ENCODE measurements at places on chromosomes 12 and 14.
A peak's percentile ranks its signal among the peaks of the same experiment; 100 is the strongest.

DNA sequence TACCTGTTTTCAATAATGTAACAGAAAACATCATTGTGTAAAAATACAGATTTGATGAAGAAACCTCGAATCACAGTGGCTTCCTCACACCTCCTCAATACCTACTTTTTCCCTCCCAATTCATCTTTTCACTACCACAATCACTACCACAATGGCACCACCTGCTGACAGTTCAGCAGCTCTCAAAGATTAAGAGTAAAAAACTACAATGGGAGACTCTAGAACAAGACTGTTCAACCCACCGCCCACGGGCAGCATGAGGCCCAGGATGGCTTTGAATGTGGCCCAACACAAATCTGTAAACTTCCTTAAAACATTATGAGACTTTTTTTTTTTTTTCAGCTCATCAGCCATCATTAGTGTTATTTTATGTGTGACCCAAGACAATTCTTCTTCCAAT, 15.2 kb downstream of the MED6 start:
- no peak for DNase-seq

DNA sequence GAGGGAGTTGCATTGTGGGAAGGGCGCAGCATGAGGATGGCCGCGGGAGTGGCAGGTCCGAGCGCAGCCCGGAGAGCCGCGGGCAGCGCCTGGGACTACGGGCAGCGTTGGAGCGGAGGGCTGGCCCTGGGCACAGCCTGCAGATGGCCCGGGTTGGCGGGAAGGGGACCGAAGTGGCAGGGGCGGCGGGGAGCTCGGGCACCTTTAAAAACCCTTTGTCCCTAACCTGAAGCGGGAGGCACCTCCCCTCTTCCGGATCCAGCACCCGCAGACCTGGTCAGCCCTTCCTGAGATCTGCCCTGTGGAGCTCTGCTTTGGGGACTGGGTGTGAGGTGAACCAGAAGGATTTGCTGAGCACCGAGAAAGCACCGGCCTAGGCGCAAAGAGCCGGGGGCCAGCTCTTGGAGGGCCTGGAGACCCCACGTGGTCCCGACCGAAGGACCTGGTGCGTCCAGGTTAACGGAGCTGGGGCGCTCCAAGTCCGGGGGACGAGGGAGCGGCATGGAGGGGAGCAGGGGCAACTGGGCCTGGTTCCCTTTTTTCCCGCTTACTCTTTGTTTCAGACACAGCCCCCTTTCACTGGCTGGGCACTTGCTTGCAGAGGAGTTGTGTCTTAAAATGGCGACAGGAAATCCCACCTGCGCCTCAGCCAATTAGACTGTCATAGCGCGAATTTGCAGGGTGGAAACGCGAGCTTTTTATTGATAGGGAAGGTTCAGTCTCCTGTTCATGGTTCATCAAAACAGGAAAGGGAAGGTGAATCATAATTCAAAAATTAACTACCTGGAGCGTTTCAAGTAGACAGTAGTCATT, 792 bp upstream of the SLC38A1 start:
- peak; percentile 70 for DNase-seq

GRCh38 chr14:93970965-93971634, 5.3 kb downstream of the ASB2 start:
- DNase-seq, result no peak

- DNase-seq, result no peak
Observed at GRCh38 chr14:104659764-104660523, 29.5 kb upstream of the INF2 start.

DNA sequence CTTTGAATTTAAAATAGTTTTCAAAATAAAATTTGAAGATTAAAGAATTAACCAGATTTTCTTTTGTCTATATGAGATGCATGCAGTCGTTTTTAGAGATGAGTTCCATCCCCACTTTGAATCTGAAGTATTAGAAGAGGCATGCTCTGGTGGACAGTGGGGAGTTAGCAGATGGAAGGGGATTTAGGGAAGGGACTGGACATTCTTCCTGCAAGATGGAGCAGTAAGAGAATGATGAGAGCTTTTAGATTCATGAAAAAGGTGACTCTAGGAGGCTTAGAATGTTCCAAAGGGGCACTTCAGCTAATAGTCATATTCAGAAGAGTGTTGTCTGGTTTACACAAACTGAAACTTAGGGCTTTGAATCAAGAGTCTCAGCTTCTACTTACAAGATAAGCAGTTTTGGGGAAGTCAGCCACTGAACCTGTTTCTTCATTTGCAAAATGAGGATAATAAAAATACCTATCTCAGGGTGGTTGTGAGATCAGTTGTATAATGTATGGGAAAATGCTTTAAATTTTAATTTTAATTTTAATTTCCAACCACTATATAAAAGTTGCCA, 3.7 kb downstream of the ZBTB1 start:
- DNase-seq, result no peak

DNA sequence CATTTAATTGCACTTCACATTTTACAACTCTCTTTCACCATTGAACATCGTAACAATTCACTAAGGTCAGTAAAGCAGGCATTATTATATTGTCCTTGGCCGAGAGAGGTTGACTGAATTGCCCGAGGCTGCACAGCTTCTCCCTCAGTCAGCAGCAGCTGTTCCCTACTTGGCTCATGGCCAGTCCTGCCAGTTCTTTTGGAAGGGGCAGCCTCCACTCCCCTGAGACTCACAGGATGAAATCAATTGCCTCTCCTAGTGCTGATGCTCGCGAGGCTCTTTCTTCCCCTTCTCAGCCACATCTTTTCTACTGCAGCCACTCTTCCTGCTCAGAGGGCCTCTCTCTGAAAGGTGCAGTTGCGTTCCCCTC, 79.9 kb upstream of the KCNA1 start:
- peak; percentile 51 for DNase-seq

GRCh38 chr12:57242691-57243454, 8.1 kb downstream of the STAC3 start:
- DNase-seq, result peak; percentile 94

- DNase-seq, result peak; percentile 88
Observed at GRCh38 chr12:12331244-12331771, 18.7 kb downstream of the MANSC1 start.

DNA sequence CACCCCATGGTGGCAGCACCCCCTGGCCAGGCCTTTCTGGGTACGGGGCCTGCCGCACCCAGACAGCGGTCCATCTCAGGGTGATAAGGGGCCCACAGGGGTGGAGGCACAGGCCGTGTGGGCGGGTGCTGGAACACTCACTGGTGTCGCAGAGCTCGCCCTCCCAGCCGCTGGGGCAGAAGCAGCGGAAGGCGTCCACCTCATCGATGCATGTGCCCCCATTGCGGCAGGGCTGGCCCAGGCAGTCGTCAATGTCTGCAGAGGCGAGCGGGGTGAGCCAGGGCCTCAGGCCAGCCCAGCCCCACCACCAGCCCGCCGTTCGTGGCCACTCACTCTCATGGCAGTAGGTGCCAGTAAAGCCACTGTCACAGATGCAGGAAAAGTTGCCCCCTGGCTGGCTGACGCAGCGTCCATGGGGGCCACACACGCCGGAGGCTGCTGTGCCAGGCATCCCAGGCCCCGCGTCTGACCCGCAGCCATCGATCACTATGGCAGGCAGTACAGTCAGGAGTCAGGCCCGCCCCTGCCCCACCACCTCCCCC, 19.9 kb downstream of the JAG2 start:
- DNase-seq, result peak; percentile 45

- no peak for DNase-seq
Observed at GRCh38 chr12:43147878-43148277, 404.1 kb downstream of the ADAMTS20 start.

GRCh38 chr12:72368719-72369422, 96.7 kb downstream of the TRHDE start:
- DNase-seq, result no peak

Measured in islet precursor cell (in vitro differentiated cells).